ENCODE measurements at places on chromosomes 7 and 10.

DNA sequence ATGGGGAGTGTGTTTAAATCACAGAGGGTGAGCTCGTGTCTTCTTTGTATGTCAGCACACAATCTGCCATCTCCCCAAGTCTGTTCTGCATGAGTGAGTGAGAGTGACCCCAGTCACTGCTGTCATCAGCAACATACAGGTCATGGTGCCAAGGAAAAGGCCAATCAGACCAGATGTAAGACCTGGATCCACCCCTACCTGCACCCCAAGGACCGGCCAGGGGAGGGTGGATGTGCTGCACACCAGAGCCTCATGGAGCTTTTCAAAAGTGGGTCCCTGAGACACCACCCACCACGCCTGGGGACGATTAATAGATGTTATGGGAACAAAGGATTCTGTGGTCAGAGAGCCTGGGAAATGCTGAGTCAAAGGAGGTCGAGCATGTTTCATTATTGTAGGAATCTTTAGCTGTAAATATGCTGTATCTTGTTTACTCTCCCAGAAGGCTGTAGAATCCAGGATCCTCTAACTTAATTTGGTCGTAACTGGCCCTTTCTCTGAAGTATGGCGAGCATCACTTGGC is 420.5 kb downstream of the RPS24 start:
- no peak for DNase-seq

GRCh38 chr10:100303724-100304319 is 17.3 kb upstream of the BLOC1S2 start:
- DNase-seq, result peak; percentile 38

DNA sequence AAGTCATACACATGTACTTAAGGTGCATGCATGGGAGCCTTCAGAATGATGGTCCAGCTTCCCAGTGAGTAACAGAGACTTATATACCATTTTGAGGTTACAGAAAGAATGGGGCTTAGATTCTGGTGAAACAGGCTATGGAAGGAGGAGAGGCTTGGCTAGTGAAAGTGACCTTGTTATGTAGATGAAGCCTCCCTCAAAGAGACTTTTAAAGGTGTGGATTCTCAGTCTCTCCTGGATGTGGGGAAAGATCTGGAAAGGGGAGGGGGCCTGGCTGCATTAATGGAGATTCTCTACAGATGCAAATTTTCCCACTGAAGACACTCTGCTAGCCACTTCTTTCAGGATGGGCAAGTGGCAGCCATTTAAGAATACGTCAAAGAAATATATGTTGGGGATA is 5.5 kb downstream of the RASSF4 start:
- no peak for DNase-seq

DNA sequence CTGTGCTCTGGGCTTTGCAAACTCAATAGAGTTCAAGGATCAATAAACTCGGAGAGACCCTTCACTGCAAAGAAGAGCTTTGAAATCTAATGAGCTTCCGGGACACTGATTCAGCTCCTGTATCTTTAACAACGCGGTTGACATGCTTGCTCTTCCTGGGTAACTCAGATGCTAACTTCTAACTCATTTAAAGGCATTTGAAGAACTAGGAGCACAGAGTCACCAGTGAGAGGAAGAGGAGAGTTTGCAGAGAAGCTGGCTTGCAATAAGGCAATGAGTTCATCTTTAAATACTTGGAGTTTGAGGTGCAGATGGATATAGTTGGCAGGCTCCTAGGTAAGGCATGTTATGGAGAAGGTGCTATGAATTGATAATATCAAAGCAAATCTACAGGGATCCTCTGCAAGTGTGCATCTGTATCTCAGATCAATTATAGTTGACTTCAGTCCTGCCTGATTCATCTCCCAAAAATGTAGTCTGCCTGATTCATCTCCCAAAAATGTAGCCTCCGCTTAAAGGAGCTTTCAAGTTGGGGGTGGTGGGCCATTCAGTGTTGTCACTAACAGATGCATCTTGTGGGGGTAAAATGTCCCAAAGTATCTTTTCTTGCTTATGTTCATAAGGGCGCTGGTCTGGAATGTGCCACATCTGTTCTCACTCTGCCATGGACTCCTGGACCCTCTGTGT is 182.5 kb upstream of the PRSS58 start:
- DNase-seq, result peak; percentile 20

DNA sequence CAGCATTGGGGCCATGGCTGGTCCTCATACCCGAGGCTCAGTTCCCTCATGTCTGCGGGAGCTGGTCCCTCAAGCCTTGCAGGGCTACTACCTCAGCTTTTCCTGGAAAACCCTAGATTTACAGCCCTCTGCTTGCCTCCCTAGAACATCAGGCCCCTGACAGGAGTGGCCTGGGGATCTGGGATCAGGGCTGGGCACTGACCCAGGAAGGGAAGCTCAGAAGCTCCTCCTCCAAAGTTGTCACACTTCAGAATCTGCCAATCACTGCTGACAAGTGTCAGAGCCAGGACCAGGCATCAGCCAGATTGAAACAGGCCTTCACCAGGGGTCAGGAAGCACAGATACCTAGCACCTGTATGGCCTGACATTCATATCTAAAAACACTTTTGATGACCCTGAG is 115.2 kb downstream of the GRID1 start:
- no peak for DNase-seq

DNA sequence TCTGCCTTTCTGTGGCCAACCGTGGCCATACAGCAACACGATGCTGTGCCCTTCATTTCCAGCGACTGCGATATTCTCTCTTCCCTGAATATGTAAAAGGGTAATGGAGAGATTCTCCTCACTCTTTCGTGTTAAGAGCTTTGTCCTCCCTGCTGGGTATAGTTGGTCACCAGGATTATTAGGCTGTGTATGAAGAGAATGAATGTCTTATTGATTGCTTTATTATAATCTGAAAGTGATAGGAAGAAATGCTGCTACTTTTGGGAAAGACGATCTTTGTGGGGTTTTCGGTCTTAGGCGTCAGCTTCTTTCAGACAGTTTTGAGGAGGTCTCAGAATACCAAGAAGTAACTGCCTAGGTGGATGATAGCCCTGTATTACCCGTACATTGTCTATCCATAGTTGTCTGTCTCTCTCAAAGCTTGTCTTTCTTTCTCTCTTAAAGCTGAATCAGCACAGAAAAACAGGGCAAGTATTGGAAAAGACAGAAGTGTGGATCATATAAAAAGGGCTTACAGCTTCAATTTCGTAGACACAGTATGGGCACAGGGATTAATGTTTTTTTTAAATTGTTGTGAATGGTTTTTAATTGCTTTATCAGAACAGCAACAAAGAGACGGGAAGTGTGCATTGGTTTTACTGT is 1.2 kb downstream of the AHCYL2 start:
- no peak for DNase-seq

DNA sequence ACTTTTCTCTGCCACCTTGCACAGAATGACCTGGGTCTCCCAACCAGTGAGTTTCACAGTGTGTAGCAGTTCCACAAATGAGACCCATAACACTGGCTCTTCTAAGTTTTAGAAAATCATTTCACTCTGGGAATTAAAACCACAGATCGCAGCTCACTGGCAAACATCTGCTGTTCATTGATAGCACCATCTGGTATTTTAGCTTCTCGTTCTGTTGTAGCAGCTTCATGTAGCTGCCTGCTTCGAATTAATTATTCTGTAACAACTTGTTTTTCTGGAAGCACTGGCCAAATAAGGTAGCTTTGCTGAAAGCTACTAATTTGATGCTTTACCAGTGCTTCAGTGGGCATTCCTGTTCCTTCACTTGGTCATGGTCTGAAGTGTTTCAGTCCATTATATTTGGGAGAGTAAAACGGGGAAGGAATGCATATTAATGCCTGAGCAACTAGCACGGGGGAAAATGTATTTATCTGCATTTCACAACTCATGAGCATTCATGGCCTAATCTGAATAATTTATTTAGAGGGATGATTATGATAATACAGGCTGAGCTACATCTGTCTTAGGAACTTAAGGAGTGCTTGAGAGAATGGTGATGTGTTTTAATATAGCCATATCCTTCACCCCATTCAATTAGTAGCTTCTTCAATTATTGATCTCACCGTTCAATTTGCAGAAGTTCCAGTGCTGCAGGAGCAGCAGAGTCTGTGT is 447.4 kb downstream of the XPNPEP1 start:
- no peak for DNase-seq

- no peak for DNase-seq
These were observed 1.9 kb upstream of the CUL1 start for GRCh38 chr7:148696787-148697186.

- DNase-seq, result no peak
These were observed 216.7 kb upstream of the RNF32 start for GRCh38 chr7:156423876-156424275.
